Neural progenitor cell (in vitro differentiated cells): ENCODE measurements at places on chromosomes 1 and 21.

GRCh38 chr1:235088907-235089306 is 39.7 kb downstream of the TOMM20 start:
- no peak for DNase-seq

DNA sequence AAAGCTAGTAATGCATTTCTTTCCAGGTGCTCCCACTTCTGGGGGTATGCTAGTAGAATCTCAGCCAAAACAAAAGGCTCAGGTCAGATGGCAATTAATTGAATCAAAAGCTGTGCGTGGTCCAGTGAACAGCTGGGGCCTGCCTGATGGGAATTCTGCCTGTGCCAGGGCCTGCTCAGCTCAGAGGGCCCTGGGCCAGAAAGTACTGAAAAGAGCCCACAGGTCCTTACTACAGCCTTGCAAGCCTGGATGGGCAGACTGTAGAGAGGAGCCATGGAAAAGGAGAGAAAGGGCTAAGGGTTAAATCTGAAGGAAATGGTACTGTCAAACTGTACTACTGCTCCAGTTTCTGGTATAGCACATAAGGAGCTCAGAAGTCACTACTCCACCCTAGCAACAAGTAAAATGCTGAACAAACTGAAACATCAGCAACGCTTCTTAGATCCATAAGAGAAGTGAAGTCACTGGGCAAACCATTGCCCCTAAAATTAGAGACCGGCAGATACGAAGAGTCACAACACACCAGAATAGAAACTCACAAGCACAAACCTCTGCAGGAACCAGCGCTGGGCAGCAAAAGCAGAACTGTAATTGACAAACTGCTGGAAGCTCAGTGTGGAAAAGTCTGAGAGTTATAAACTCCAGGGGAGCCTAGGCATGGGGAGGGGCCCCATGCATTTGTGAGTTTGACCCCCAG is 121.1 kb upstream of the SYT6 start:
- peak; percentile 41 for DNase-seq

DNA sequence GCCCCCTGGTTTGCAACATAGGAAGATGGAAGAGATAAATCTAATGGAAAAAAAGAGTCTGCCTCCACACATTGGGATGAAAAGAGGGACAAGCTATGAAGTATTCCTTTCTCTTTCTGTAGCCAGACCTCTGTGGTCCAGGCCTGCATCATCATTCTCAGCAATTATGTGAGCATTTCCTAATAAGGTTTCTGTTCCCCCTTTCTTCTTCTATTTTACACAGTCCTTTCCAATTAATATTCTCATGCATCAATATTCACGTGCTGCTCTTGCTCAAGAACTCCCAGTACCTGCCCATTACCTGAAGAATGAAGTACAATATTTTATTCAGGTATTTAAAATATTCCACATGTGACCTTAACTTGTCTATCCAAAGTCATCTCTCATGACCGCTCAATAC is 8.2 kb upstream of the SLC30A1 start:
- DNase-seq = no peak

DNA sequence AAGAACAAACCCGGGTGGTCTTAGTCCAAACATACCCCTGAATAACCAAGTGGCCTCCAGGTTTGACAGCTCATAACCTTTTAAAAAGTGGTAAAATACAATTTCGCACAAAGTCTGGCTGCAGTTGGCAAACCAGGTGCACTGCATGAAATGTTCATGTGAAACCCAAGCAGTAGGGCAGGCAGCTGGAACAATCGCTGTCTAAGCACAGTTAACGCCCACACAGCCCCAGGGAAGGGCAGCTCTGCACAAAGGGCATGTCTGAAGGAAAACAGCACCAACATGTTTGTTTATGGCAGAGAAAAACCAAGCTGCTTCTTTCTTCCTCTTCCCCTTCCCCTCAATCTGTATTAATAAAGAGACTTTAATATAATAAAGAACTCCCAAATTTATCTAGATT is 49.5 kb downstream of the KIAA1614 start:
- no peak for DNase-seq

GRCh38 chr1:152926091-152926490 is 17.7 kb downstream of the IVL start:
- DNase-seq = no peak

GRCh38 chr21:34054259-34054658 is 19.1 kb upstream of the MRPS6 start:
- no peak for DNase-seq

- DNase-seq = no peak
Observed at GRCh38 chr21:16633831-16634459, 878.9 kb upstream of the CXADR start.

DNA sequence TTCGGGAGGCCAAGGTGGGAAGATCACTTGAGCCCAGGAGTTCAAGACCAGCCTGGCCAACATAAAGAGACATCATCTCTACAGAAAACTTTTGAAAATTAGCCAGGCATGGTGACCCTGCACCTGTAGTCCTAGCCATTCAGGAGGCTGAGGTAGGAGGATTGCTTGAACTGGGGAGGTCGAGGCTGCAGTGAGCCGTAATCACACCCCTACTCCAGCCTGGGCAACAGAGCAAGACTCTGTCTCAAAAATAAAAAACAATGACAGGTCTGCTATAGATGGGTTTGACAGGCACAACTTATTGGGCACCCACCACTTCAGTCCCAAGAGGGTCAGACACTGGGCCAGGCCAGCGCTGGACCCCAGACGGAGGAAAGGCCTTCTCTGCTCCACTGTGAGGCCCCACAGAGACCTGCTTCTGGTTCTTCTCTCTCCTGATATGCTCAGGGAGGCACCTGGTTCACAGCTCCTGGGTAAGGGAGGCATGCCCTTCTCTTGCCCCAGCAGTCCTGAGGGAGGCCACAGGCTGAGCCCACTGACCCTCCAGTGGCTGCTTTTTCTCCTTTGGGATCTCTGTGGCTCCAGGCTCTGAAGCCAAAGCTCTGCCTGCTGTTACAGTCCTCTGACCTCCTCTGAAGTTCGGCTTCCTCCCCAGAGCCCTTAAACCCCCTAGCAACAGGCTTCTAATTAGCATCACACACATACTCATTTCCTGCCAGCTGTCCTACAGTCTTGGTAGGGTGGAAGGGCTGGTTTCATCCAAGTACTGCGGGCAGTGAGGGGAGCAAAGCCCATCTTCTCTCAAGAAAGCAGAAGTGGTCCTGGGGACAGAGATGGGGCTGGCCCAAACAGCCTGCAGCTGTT is 14.4 kb downstream of the S100A16 start:
- DNase-seq = no peak

- no peak for DNase-seq
Observed at GRCh38 chr1:22619252-22619651, 17.2 kb upstream of the C1QA start.

DNA sequence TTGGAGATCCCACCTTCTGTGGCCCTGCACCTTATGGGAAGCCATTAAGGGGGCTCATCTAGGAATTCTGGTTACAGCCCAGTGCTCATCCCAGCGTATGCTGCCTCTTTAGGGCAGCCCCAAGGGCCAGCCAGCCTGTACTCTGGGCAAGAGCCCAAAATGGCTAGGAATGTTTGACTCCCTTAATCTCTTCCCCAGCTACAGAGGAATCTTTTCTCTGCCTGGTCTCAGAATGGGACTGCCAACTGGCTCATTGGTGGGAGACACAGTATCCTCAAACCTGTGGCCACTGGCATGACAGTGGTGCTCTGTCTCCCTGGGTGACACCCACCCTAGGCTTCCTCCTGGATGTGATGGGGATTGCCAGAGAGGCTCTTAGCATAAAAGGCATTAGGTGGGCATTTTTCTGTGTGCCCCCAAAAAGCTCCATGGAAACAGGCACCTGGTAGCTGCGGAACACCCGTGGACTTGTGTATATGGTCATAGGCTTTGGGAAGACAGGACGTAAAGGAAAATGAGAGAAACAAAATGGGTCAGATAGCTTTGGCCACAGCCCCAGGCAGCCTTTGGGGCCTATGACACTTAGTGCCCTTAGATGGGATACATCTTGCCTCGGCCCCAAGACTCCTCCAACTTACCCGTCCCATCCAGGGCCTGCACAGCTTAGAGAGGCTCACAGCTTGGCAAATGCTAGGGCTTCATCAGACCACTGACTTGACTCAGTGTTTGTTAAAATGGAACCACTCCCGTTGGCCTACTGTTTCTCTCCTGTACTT is 6.9 kb downstream of the TMEM81 start:
- DNase-seq = no peak

DNA sequence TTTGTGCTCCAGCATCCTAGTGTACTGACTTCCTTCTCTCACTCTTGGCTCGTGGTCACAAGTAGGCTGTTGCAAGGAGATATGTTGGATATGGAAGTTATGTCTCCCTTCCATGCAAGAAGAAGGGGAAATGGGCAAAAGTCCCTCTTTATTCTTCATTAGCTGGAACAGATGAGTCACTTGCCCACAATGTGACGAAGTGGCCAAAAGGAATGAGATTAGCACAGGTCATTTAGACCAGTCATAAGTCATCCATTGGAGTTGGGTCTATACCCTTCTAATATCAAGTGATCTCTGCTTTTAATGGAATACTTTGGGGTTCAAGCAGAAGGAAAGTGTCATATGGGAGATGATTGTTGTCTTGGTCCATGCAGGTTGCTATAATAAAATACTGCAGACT is 91.2 kb upstream of the NGF start:
- DNase-seq = no peak

GRCh38 chr21:41877901-41878830 is 978 bp downstream of the PRDM15 start:
- DNase-seq = no peak

GRCh38 chr1:219066098-219066497 is 107.6 kb upstream of the LYPLAL1 start:
- DNase-seq = no peak

- no peak for DNase-seq
Observed at GRCh38 chr1:204415351-204415750, 3.7 kb upstream of the PPP1R15B start.

DNA sequence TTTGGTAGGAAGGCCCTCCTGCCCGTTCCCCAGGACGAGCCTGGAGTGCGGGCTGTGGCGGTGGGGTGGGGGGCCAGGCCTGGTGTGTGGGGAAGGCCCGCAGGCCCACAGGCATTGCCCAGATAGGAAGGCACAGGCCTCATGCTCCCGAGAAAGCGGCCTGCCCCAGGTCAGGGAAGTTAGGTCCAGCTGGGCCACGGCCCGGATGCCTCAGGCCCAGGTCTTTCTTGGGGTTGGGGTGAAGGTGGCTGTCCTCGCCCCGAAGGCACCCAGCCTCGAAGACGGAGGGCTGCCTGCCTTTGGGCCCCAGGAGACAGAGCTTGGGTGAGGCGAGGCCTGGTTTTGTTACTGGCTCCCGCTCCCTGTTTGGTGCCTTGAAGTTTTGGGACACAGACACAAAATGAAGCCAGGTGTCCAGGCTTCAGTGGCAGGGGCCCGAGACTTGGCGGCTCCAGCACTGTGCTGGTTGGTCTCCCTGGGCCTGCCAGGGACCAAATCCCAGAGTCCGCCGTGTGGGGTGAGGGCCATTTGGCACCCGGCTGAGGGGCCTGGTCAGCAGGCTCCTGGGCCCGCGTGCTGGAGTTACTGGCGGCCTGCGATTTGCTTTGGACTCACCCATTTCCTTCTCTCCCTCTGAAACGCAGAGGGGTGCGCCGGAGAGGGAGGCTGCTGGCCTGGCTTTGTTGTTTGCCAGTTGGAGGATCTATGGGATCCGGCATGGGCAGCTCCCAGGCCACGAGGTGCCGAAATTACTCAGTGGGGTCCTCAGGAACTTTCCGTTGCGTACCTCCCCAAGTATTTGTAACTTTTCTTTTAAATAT is 2.0 kb downstream of the SKI start:
- DNase-seq = no peak

- no peak for DNase-seq
Observed at GRCh38 chr1:227033880-227034279, 93.8 kb downstream of the COQ8A start.

- DNase-seq = no peak
Observed at GRCh38 chr1:236332092-236332758, 50.5 kb upstream of the ERO1B start.

- DNase-seq = no peak
Observed at GRCh38 chr1:5428351-5428750, 563.9 kb downstream of the NPHP4 start.

DNA sequence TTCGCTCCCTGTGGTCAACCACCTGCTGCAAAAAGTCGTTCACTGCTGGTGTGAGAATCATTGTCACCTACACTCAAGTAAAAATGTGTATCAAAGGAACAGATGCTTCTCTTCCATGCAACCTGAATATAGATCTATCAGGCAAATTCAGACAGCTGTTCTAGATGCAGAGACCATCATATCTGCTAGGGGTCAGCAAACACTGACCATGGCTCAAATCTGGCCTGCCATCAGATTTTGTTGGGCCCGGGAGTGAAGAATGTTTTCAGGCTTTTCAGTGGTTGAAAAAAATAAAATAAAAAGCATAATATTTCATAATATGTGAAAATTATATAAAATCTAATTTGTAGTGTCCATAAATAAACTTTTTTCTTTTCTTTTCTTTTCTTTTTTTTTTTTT is 199.6 kb downstream of the RGS7 start:
- no peak for DNase-seq

GRCh38 chr1:201554789-201555592 is 16.1 kb downstream of the NAV1 start:
- no peak for DNase-seq

- DNase-seq = no peak
Observed at GRCh38 chr1:212814537-212815334, 23.0 kb downstream of the TATDN3 start.

- DNase-seq = peak; percentile 56
Observed at GRCh38 chr1:28508435-28508754, 2.6 kb downstream of the RCC1 start.

DNA sequence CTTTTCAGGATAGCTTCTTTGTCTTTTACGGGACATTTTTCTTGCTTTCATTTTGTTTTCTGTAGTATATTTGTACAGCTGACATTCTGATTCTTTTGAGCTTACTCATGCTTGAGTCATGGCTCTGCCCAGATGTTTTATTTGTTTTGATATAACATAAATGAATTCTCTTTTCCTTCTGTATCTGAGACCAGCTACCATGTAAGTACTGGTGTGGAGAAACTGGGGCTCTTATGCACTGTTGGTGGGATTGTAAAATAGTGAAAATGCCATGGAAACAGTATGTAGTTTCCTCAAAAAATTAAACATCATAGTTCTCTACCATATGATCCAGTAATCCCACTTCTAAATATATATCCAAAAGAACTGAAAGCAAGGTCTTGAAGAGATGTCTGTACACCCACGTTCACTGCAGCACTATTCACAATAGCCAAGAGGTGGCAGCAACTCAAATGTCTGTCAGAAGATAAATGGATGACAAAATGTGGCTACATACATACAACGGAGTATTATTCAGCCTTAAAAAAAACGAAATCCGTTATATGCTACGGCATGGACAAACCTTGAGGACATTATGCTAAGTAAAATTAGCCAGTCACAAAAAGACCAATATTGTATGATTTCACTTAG is 61.4 kb downstream of the EIF2B3 start:
- peak; percentile 5 for DNase-seq

GRCh38 chr1:94322696-94323095 is 85.3 kb upstream of the ARHGAP29 start:
- no peak for DNase-seq
